ENCODE measurements at places on chromosomes 3 and 15.

- no peak for DNase-seq
Measured at GRCh38 chr3:194346621-194347020, 4.5 kb downstream of the CPN2 start.

- no peak for DNase-seq
Measured at GRCh38 chr3:25056803-25057351, 371.2 kb upstream of the RARB start.

DNA sequence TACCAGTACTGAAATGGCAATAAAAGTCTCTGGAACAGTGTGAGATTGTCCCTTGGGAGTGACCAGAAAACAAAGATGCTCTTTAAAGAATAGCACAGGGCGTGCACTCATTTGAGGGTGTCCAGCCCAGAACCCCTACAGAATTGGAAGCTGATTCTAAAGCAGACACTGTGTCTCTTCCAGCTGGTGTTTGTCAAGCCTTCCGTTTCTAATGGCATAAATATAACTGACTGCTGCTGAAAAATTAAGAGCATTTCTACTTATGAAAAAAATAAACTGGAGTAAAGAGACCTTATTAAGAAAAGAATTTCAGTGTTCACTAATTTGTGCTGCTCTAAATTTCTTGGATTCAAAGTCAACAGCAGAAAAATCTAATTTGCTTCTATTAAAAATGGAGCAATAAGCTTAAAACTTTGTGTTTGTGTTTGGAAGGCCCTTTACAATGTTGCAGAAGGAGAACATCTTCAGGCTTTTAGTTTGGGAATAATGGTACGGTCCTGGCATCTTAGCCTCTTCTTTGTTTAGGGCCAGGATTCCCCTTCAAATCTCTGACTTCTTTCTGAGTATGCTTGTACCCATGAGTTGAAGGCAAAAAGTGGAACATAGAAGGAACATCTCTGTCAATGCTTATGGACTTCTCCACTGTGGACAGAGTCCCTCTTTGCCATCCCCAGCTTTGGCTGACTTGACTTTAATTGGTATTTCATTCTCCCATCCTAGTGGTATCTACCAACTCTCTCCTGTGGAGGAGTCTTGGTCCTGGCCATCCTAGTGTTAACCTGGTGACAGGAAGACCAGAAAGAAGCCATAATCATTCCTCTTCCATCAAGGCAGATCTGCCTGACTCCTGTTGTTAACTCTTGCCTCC, 65.9 kb downstream of the THSD4 start:
- no peak for DNase-seq

- no peak for DNase-seq
Measured at GRCh38 chr3:57085211-57085610, 24.7 kb downstream of the SPATA12 start.

GRCh38 chr3:56205406-56205805, 262.9 kb downstream of the ERC2 start:
- DNase-seq, result no peak

GRCh38 chr3:48088056-48088748, 72.0 kb upstream of the MAP4 start:
- peak; percentile 25 for DNase-seq

DNA sequence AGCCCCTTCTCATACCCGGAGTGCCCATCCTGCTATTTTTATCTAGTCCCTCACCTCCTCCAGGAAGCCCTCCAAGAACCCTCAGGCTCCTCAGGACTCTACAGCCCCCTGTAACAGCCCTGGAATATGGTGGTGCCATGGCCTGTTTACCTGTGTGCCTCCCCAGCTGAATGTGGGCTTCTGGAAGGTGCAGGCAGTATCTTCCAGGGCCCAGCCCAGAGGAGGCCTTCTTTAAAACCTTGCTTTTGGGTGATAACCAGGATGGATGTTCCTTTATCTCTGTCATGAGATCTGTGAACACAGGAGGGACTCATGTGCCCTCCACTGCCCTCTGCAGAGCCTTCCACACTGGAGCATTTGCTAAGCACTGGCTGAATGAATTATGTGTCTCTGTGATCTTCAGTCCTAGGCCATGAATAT, 36.7 kb upstream of the MRPS22 start:
- DNase-seq, result no peak

DNA sequence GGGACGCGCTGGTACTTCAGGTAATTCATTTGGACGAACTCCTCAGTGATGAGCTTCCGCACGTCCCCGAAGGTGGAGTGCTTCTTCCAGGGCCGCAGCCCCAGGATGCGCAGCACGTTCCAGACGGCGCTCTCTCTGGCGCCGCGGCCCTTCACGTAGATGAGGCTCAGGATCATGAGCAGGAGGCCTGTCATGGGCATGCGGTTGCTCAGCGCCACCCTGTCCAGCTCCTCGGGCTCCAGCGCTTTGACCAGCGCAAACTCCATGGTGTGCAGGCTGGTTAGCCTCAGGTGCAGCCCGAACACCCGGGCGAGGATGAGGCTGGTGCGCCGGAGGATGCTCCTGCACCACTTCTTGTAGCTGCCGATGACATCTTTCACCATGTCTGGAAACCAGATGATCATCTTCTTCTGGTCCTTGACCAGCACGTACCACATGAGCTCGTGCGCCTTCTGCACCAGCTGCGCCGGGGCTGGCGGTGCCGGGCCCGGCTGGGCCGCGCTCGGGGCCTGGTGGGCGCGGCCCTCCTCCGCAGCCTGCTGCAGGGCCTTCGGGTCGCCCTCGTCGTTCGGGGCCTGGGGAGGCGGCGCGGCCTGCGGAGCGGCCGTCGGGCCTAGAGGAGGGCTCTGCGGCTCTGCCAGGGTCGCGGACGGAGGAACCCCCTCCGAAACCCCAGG, 501 bp downstream of the NDN start:
- DNase-seq, result no peak

DNA sequence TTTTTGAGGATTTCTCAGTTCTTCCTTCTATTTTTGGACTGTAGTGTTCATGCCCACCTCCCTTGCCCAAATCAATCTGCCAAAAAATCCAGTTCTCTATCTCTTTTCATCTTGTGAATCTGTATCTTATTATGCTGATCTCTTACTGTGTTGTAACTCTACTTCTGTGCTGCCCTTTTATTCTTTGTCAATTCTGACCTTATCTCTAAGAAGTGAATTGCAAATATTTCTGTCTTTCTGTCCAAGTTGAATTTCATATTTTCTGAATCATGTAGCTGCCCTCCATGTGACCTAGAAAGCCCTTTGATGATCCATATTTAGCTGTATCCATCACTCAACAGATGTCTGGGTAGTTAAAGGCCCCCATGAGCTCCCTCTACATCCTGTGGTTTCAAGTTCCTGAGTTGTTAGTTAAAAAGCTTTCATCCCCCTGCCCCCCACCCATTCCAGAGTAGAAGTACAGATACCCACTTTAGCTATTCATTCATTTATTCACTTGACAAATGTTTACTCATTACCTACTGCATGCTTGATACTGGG, 33.6 kb upstream of the ETV5 start:
- no peak for DNase-seq

- DNase-seq, result no peak
Measured at GRCh38 chr3:178439504-178439903, 96.7 kb upstream of the KCNMB2 start.

GRCh38 chr3:150472421-150472820, 64.3 kb downstream of the TSC22D2 start:
- DNase-seq, result no peak

DNA sequence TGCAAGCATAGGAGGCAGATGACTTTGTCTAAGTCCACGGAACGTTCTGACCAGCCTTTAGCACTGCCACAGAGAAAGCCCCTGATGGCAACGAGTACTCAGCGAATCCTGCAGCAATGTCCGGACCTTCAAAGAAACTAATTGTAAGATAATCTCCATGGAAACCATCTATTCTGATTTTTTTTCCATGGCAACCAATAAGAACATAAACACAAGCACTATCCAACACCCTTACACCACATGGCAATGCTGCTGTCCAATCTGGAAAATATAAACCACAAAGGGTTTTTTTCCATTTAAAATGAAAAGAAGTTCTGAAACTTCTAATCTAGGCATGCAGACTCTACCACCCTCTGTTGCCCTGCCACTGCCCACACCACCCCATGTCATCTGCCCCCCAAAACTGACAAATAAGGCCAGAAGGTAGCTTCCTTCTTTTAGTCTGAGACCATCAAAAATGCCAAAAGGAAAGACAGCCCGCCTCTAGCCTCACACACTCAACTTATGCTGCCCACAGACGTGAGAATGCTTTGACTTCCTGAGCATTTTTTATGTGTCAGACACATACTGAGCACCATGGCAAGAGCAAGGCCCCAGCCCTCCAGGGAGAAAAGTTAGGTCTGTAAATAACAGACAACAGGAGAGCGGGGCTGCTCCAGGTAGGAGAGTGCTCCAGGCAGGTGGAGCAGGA, 44.5 kb downstream of the POC1A start:
- DNase-seq, result no peak

GRCh38 chr3:125051205-125051604, 4.6 kb downstream of the HEG1 start:
- no peak for DNase-seq

DNA sequence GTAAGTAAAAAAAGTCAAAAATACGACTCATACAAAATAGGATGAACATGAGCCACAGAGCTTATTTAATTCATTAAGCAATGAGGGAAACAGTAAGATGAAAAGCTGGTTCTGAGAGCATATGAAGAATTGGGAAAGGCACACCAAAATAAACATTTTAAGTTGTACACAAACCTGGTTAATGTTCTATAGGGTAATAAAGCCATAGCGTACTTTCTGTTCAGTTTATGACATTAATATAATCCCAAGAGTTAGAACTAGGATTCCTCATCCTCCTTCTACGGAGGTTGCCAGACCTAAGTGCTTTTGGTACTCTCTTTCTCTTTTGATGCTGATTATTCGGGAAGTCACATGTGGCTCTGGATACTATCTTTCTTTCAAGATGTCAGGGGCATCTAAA, 41.4 kb downstream of the CLEC3B start:
- DNase-seq, result no peak

GRCh38 chr15:101310508-101310907, 15.5 kb upstream of the SNRPA1 start:
- DNase-seq, result no peak

GRCh38 chr3:116947148-116947547, 237.6 kb downstream of the TUSC7 start:
- no peak for DNase-seq

DNA sequence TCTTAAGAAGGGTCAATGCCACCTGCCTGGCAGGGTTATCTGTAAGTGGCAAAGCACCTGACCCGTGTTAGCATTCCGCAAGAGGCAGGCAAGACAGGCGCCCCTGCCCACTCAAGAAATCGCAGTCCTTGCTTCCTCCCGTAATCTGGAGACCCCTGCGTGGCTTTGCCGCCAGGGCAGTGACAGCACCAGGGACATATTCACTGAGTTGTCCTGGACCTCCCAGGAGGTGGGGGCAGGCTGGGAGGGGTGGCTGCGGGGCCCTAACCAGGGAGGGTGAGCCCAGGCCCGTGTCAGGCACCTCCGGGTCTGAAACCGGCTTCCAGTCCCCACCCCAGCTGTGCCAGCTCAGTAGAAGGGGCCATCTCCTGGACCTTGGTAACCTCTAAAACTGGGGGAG, 15.8 kb upstream of the SEC13 start:
- no peak for DNase-seq

DNA sequence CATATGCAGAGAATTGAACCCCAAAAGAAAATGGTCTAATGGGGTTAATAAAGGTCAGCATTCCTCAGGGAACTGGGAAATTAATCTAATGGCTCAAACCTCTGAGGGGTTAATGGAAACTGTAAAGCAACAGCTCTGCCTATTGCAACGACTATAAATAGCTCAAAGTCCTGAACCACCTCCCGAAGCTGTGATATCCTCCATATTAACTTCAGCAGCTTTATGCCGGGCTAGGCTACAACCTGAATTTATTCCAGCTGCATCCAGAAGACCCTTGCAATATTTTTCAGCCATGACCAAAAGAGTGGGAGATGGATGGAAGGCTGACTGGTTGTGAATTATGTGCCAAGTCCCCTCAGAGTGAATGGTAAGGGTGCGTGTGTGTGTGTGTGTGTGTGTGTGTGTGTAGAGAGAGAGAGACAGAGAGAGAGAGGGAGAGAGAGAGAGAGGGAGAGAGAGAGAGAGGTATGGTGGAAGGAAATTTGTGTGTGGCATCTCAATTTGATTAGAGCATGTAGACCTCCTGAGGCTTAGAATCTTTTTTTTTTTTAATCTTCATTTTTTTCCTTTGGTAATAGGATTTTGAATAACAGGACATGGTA, 109.9 kb downstream of the PDCD6IP start:
- DNase-seq, result no peak

GRCh38 chr3:194577986-194578905, 55.0 kb downstream of the TMEM44 start:
- DNase-seq, result no peak

DNA sequence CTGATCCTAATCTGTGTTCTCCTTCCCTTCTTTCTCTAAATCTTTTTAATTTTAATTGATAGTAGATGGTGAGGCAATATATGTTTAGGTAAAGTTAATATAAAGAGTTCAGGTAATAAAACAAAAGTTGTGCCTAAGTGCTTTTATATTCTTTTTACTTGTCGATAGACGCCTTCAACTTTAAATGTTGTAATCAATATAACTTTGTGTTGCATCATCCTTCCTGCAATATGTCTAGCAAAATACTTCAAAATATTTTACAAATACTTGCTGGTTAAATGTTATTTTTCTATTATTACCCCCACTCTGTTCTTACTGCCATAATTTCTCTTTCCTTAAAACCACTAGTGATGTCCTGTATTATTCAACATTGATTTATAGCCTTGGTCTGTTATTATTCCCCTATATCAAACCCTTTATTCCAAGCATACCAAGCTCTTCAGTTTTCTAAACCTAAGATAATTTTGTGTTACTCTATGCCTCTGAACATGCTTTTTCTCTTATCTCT, 92.4 kb downstream of the NAALADL2 start:
- no peak for DNase-seq

GRCh38 chr15:66560856-66561525, 4.8 kb downstream of the LCTL start:
- no peak for DNase-seq

GRCh38 chr15:96047255-96047931, 283.1 kb upstream of the NR2F2 start:
- DNase-seq, result no peak

DNA sequence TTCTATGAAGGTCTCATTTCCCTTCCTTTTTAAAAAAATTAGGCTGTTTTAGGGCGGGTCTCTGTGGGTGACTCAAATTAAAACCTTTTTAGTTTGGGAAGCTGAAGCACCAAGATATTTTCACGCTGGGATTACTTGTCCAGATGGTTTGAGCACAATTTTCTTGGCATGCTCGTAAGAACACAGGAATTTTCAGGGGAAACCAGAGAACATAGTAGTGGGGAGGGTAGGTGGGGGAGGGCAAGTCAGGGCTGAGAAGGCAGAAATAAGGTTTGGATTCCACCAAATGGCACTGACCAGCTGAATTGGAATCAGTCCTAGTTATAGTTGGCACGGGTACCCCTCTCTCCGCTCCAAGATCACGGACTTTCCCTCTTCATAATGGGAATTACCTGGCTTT, 97.3 kb upstream of the LRIG1 start:
- no peak for DNase-seq
